NCI-H1436 (cell line): ENCODE measurements at places on chromosomes 7 and 10.

DNA sequence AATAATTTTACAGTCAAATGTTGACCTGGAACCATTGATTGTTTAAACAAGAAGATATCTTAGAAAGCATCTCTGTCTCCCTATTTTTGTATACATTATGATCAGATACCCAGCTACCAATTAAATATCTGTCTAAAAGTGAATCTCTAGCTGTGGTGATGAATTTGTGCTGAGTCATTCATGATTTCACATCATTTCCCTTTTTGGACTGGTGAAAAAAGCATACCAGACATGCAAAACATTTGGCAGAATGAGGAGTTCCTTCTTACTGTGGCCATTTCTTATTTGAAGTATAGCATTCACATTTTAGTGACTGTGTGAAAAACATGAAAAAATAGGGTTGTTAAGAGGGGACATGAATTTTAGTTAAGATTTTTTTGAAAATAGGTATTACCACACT, 98.0 kb upstream of the GATA3 start:
- DNase-seq = no peak

DNA sequence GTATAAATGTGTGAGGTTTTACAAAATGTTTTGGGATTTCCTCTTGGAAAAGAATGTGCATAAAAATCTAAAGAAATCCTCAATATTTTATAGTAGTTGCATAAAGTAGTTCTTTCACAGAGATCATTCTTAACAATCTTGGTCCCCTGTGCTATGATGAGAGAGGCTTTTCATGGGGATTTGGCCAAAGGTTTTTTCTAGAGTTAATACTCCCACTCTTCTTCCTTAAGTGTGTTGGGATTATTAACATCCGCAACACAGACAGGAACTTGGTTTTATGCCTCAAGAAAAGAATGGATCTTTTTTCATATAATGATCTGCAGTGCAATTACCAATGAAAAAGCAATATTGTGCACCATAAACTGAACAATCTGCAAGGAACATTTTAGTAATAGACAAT, 71.5 kb downstream of the AGMO start:
- no peak for DNase-seq

DNA sequence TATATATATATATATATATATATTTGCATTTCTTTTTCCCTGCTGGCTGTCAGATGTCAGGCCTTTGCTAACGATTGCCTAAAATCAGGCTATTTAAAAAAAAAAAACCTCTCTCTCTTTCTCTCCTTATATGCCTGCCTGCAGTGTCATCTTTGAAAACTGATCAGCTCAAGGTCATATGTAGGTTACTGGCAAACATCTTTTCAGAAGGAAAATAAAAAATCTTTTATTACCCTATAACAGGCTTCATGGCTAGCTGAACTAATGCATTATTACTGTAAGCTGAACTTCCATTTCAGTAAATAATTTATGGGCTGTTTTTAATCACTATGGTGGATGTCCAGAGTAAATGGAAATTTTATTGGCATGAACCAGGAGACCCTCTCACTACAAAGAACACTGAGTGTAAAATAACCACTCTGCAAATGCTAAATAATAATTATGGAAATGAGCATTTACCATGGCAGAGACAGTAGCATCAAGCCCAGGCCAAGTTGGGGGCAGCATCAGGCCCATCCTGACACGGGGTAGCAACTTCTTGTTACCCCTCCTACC, 29.3 kb downstream of the HSPA12A start:
- no peak for DNase-seq

DNA sequence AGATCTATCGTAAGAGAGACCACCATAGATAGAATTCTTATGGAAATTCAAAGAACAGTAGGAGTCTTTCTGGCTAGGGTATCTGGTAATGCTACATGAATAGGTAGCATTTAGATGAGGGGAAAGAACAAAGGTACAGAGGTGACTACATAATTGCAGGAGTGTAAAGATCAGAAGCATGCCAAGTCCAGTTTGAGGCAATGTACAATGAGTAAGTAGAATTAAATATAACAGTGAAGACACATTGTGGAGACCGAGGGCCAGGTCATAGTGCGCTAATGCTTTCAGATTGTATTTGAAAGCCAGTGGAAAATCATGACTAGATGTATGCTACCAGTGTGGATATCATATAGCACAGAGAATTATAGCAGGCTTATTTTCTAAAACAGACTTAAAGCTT, 1611.6 kb upstream of the LRRTM3 start:
- no peak for DNase-seq

DNA sequence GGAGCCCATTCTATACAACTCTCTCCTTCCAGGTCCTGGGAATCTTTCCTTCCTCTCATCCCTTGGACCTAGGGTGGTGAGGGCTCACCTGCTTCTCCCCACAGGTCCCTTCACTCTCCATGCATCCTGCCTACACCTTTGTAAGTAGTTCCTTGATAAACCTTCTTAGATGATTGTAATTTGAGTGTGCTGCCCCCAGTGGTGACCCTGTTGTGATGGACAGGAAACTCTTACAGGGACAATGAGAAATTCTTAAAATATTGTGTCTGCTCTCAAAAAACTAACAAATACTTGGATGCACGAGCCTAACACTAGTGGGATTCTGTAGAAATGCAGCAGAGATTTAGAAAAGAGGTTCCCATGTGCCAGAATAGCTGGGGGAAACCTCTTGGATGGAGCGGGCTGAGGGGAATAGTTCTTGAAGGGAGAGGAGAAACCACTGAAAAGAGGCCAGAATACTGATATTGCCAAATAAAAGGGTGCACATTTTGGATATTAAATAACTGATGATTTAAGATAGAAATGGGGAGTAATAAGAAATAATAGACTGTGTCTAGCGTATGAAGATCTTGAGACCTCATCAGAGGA, 6.7 kb upstream of the PAXIP1 start:
- no peak for DNase-seq

GRCh38 chr7:30844916-30845315, 66.7 kb upstream of the AQP1 start:
- no peak for DNase-seq

GRCh38 chr10:88881320-88881719, 1.3 kb downstream of the STAMBPL1 start:
- no peak for DNase-seq

DNA sequence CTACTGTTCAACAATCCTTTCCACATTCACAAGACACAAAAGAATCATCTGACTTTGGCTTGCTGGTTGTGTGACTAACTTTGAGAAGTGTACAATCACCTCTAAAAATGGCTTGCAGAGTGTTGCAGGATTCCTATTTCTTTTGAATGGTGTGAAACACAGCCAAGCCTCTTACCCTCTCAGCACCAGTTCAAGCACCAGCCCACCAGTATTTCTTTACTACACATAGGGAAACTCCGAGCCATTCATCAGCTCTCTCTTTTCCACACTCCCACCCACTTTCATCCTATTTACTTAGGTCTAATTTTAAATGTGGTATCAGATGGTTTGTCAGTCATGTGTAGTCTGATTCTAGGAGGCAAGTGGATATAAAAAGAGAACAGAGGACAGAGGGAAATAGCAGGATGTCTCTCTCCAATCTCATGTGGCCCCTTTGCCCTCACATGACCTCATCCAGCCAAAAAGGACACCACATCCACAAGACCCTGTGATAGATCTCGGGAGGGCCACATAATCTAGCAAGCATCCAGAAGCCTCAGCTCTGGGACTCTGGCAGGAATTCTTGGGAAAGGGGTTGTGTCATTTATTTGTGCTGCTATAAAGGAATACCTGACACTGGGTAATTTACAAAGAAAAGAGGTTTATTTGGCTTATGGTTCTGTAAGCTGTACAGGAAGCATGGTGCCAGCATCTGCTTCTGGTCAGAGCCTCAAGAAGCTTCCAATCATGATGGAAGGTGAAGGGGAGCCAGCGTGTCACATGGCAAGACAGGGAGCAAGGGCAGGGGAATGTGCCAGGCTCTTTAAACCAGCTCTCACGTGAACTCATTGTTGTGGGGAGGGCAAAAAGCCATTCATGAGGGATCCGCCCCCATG, 66.8 kb upstream of the NEBL start:
- DNase-seq = no peak

GRCh38 chr10:120110196-120110595, 217.7 kb downstream of the SEC23IP start:
- no peak for DNase-seq

- no peak for DNase-seq
Observed at GRCh38 chr7:630539-630938, 96.0 kb upstream of the DNAAF5 start.

DNA sequence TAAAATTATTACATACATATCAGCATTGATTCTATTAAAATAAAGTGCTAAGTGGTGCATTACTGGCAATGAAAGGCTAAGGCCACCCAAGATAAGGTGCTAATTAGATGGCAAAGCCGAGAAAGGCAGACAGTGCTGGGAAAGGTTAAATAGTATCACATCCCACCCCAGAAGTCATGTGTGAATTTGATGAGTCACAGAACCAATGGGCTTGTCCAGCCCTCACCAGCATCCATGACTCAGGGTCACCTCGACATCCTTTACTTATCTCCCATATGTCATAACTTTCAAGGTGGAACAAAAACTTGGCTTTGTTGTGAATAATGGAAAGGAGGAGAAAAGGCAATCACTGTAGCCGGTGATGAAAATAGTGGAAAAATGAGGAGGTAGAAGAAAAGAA, 459.1 kb downstream of the PLXNA4 start:
- no peak for DNase-seq

GRCh38 chr10:33335801-33336581, 1.5 kb upstream of the NRP1 start:
- no peak for DNase-seq

DNA sequence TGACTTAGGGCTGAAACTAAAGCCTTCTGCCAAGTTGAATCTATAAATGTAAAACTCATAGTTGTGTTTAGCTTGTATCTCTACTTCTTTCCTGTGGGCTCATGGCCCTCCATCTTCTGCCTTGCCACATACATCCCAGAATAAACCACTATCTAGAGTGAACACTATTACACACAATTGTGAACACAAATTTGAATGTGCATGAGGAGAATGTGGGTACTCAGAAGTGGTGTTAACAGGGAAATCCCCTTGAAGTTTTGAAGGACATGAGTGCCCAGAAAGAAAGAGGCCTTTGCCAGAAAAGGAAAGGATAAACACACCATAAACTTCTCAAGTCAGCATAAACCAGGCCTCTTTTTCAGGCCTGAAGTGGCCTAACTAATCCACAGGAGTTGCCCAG, 20.2 kb upstream of the CCNJ start:
- no peak for DNase-seq

GRCh38 chr10:120689777-120690529, 161.2 kb upstream of the WDR11 start:
- DNase-seq = no peak

- peak; percentile 4 for DNase-seq
Observed at GRCh38 chr10:59181668-59182067, 5.2 kb downstream of the PHYHIPL start.

- DNase-seq = no peak
Observed at GRCh38 chr7:38584443-38585210, 46.5 kb downstream of the AMPH start.

DNA sequence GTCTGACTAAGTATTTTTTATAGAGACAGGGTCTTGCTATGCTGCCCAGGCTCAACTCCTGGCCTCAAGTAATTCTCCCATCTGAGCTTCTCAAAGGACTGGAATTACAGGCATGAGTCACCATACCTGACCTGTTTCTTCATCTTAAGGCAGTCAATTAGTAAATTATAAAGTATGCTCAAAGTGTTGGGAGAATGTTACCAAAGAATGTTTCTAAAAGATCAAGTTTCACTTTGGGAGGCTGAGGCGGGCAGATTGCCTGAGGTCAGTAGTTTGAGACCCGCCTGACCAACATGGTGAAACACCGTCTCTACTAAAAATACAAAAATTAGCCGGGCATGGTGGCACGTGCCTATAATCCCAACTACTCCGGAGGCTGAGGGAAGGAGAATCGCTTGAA, 117.0 kb downstream of the ALOX5 start:
- no peak for DNase-seq

DNA sequence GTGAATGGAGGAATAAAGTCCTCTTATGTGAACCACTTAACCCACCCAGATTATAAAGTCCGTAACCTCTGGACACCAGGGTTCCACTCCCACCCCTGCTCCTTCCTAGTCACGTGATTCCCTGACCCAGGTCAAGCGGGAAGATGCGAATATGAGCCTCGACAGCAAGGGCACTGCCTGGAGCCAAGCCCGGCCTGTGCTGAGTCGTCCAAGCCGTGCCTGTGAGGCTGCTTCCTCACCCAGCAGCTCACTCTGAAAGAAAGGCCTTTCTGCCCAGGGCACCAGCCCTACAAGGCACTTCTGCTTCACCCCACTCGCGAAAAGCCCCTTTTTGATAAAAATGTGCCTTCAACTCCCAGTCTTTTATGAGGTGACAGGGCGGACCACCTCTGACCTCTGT, 85.8 kb downstream of the CYTH3 start:
- no peak for DNase-seq

GRCh38 chr7:45036317-45036716, 36.3 kb downstream of the CCM2 start:
- no peak for DNase-seq

DNA sequence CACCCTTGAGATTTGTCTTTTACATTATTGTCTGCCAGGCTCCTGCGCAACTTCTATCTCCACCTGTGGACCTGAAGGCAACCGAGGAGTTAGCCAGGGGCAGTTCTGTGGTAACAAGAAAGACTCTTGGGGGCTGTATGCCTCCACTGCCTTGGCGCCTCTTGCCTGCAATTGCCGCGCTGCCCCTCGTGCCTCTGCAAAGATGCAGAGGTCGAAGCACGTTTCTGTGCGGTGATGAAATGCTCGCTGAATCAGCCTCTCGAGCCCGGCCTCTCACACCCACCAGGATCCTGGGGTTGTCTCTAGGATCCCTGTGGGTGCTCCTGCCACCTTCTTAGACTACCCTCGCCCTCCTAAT, 486 bp upstream of the LHFPL3 start:
- no peak for DNase-seq

GRCh38 chr7:19919261-19920095, 146.1 kb upstream of the TMEM196 start:
- DNase-seq = no peak

DNA sequence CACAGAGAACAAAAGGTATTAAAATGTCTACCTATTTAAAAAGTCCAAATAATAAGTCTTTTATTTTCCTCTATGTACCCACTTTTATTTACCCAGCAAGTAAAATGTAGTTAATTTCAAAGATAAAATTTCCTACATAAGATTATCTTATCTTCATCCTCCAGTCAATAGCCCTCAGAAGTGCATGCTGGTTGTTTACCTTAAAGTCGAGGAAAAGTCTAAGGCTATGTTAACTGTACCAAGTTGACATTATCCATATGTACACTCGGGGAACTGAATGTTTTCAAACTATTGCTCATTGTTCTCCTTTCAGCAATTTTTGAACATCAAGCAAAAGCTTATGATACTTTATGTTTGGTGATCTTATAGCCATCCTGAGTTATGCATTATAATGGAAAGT, 24.1 kb upstream of the LIPF start:
- no peak for DNase-seq

DNA sequence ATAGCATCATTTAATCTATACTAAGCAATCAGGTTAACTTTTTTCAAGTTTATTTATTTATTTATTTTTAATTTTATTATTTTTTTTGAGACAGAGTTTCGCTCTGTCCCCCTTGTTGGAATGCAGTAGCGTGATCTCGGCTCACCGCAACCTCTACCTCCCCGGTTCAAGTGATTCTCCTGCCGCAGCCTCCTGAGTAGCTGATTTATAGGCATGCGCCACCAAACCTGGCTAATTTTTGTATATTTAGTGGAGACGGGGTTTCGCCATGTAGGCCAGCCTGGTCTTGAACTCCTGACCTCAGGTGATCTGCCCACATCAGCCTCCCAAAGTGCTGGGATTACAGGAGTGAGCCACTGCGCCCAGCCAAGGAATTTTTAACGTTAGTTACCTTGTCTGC, 635 bp upstream of the MYPN start:
- no peak for DNase-seq
